HCT116 (cell line): ENCODE measurements at places on chromosomes 6 and 20.

DNA sequence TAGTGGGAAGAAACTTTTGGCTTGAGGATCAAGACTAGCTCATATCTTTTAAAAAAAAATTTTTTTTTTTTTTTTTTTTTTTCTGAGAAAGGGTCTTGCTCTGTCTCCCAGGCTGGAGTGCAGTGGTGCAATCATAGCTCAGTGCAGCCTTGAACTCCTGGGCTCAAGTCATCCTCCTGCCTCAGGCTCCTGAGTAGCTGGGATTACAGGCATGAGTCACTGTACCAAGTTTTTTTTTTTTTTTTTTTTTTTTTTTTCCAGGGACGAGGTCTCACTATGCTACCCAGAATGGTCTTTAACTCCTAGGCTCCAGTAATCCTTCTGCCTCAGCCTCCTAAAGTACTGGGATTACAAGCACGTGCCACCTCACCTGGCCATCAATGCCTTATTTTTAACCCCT, 27.9 kb downstream of the GCLC start:
- DNase-seq = no peak

DNA sequence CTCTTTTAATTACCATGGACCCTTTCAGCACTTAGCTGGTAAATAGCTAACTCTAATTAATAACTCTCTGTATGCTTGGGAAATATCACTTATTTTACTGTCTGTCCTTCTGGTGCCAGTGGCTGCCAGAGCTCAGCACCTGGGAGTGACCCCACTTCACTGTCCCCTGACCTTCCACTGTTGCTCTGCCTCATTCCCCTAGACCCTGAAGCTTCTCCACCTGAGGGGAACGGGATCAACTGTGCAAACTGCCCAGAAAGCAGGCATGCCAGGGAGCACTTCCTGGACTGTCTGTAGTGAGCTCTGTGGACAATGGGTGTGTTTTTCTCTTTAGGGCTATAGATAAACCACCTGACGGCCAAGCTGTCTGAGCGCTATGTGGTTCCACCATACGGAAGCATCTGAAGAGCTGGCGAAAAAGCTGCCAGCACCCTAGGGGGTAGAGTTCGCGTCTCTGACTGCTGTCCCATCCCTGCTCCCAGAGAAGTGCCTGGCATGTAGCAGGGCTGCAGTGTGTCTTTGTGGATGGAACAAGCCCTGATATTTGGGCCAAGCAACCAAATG, 106.3 kb upstream of the FOXA2 start:
- no peak for DNase-seq

GRCh38 chr20:59104831-59105230, 58.8 kb upstream of the ZNF831 start:
- no peak for DNase-seq

- no peak for DNase-seq
These were observed 37.8 kb downstream of the MUC22 start for GRCh38 chr6:31048099-31048498.

DNA sequence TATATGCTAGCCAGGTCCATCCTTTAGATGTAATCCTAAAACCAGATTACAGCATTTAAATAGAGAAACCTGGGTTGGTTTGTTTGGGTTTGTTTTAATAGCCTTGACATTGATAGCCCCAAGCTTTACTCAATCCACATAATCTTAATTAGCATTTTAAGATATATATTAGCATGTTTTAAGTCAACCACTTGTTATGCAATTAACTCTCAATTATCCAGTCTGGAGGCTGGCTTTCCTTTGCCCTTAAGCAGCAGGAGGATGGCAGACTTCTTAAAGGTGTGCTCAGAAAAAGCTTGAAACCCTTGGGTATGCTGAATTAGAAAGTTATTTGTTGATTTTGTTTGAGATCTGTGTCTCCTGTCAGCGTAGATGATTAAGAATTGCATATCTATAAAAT, 46.3 kb upstream of the SMIM28 start:
- DNase-seq = no peak

GRCh38 chr6:36050305-36050704, 22.7 kb downstream of the MAPK14 start:
- no peak for DNase-seq

GRCh38 chr6:148790817-148791216, 44.0 kb downstream of the UST start:
- DNase-seq = no peak

- DNase-seq = no peak
These were observed 258 bp downstream of the PHF10 start for GRCh38 chr6:169723991-169724493.

GRCh38 chr6:152300517-152300916, 336.6 kb downstream of the SYNE1 start:
- no peak for DNase-seq

DNA sequence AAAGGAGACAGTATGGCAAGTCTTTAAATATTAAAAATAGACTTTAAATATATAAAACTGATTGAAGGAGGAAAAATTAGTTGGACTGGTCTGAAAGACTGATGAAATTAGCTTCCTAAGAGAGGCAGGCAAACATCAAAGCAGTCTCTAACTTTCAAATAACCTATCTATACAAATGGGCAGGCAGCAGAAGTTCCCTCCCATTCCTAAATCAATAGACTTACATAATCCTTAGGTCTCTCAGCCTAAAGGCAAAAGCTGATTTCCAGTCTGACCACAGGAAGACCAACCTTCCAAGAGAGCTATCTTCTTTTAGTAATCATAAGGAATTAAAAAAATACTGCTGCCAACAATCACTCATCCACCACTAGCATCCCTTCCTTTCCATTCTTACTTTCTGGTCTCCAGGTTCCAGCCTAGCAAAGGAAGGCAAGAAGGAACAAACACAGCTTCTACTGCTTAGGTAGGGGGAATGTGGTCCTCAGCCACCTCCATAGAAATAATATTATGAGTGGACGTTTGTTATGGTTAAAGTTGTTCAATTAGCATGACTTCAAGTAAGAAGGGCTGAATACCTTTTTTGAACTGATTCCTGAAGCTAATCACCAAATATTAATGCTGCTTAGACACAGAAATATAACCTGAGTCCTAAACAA, 44.1 kb downstream of the SESN1 start:
- no peak for DNase-seq

- DNase-seq = no peak
These were observed 36.0 kb upstream of the TCP11 start for GRCh38 chr6:35177157-35177556.
